NCI-H187 treated with DMSO at 0.1 percent for 48 hours (cell line): ENCODE measurements at places on chromosomes 3 and 15.

GRCh38 chr3:17808994-17809393, 66.6 kb upstream of the TBC1D5 start:
- DNase-seq: no peak

DNA sequence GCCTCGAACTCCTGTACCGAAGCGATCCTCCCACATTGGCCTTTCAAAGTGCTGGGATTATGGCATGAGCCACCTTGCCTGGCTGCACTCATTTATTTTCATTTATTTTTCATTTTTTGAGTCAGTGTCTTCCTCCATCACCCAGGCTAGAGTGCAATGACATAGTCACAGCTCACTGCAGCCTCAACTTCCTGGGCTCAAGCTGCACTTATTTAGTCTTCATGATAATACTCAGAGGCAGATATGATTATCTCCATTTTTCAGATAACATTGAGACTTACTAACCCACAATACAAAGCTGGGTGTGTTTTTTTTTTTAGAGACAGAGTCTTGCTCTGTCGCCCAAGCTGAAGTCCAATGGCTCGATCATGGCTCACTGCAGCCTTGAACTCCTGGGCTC, 10.0 kb downstream of the PRKCI start:
- DNase-seq: no peak

- no peak for DNase-seq
These were observed 2.5 kb downstream of the RSL24D1 start for GRCh38 chr15:55194256-55194655.

DNA sequence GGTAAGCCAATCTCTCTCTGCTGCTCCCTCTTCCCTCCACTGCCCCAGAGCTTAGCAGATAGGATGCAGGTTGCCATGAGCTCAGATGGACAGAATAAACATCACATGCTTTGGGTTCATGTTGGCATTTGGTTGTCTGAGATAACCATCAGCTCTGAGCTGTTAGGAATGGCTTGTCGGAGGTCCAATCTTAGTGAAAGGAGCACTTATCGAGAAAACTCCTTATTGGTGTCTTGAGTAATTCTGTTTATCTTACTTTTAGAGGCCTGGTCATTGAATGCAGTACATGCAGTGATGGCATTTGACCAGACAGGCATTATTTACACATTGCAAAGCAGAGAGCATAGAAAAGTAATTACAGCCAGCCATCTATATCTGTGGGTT, 99.7 kb downstream of the CEMIP start:
- DNase-seq: no peak

GRCh38 chr15:62456011-62456920, 291.2 kb upstream of the C2CD4B start:
- no peak for DNase-seq

DNA sequence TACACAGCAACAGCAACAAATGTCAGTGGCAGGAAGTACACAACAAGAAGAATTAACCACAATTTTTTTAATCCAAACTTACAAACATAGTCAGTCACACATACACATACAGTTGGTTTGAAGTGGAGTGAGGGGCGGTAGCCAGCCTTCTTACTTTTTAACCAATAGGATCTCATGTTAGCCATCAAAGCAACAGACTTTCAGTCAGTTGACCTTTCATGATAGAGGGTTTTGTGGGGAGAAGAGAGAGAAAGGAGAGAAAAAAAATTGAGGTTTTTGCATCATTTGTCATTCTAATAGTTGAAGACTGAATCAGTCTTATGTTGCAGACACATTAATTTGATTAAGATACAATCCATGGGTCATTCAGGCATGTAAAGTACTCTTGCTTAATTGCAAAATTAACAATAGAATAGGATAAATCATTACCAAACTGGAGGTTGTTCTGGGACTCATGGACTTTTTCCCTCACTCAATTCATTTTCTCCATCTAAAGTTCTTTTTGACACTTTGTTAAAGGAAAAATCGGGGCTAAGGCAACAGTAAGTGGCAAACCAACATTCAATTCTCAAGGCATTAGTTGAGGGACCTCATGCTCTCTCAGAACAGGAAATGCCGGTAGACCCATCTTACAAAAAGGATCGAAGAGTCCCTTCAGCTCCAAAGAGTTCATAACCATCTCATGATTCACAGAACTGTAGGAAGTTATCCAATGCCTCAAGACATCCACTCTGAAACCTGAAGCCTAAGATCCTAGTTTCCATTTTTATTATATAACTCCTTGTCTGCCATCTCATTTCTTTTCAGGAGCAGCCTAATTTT, 159.5 kb upstream of the LPP start:
- no peak for DNase-seq

DNA sequence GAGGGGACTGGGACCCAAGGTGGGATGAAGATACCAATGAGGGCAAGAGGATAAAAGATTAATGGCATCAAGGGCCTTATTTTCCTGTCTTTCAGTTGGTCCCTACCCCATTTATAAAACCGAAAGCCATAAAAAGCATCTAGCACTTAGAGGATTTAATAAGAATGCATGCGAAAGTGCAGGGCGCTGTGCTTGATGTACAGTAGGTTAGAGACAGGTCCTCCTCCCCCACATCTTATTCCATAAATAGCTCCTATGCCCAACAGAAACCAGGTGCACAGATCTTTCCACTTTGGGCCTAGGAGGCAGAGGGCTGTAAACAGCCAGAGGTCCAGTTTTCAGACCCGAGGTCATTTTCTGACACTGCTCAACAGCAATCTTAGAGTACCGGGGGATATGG, 1.2 kb downstream of the LPCAT4 start:
- DNase-seq: no peak

- no peak for DNase-seq
These were observed 98.0 kb upstream of the RORA start for GRCh38 chr15:61327019-61327631.

DNA sequence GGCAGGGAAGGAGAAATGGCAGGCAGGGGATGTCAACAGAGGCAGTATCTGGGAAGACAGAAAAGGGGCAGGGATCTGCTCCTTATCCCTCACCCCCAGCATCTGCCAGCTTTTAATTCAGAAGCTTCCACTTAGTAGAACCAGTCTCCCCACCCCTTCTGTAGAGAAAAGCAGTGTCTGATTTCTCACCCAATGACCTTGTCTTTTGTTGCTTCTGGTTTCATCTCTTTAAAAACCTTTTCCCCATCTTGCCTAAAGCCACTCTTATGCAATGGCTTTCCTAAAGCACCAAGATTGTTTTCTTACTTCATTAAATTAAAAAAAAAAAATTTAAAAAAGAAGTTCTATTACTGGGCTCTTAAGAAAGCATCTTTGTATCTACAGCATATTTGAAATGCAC, 27.8 kb downstream of the ARHGEF3 start:
- no peak for DNase-seq

DNA sequence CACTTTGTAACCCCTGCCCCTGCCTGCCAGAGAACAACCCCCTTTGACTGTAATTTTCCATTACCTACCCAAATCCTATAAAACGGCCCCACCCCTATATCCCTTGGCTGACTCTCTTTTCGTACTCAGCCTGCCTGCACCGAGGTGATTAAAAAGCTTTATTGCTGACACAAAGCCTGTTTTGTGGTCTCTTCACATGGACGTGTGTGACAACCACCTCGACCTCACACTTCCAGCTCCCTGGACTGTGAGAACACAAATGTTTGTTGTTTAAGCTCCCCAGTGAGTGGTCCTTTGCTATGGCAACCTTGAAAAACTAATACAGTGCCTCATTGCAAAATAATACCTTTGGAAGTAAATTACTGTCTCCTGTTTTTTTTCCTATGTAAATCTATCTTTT, 299.2 kb upstream of the POU1F1 start:
- no peak for DNase-seq

GRCh38 chr3:144252896-144253295, 281.3 kb downstream of the DIPK2A start:
- no peak for DNase-seq

GRCh38 chr15:31346367-31347066, 19.9 kb downstream of the KLF13 start:
- no peak for DNase-seq
